ENCODE measurements at places on chromosomes 5 and 9. TPM values are rescaled to one million over a fixed set of nuclear protein-coding genes. Genes with fewer than 3 reads are reported as not detected.

GRCh38 chr5:172117977-172118701, 69.9 kb downstream of the STK10 start:
- DNase-seq = no peak

DNA sequence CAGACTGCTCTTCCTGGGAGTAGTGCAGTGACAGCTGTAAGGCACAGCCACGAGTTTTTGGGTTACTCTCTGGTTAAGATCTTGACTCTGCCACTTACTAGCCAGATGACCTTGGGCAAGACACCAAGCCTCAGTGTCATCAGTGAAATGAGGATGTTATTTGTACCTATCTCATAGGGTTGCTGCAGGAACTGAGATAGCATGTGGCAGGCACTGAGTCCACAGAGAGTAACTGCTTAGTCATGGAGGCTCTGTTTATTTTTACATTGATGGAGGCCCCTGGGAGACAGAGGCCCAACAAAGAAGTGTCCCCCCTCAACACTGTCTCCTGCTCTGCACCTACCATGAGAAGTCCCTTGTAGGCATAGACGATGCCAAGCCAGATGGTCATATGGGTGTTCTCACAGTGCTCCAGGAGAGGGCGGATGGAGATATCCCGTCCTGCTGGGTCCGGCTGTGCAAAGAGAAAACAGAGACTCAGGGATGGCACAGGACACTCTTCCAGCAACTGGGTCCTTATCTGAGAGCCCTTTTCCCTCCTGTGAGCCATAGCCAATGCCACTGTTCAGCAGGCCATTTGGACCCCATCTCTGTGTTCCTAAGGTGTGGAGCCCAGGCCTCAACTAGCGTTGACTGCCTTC, 55.4 kb upstream of the TBC1D2 start:
- DNase-seq = no peak

DNA sequence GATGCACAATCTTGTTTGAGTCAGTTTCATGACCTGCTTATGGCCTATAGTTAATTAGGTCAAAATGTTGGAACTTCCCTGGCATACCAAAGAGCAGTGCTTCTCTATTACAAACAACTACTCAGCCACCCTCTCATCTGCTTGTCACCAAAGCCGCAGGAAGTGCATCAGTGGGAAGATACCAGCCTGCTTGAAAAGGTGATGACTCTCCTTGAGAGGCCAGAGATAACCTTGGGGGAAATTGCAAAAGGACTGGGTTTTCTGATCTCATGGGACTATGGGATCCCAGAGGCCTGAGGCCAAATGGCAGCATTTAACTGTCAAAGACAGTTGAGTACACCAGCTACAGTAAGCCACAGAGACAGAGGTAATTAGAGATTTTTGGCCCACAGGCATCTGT, 69.9 kb downstream of the C9orf57 start:
- DNase-seq = no peak

The SLC27A6 gene
- total RNA-seq = 37.4 TPM

The PCDHGC4 gene
- 1.4 TPM for total RNA-seq

The PCDHAC2 gene
- total RNA-seq = 1.7 TPM
